ENCODE measurements at places on chromosomes 16 and 17.

- DNase-seq, result no peak
Observed at GRCh38 chr17:77326636-77327035, 185.9 kb downstream of the SEC14L1 start.

DNA sequence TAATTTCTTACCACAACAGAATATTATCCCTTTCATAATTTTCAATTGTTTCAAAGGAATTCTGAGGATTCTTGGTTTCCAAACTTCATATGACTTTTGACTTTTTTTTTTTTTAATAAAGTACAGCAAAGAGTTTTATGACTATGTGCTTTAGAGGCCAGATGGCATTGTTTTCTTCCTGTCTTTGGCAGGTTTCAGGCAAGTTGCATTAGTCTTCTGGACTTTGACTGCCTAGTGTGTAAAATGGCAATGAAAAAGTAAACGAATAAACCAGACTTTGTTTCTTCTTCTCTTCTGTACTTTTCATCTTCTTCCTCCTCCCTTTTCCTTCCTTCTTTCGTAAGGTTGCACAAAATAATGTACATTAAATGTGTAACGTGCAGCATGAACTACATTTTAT, 172.6 kb upstream of the RBFOX1 start:
- no peak for DNase-seq

DNA sequence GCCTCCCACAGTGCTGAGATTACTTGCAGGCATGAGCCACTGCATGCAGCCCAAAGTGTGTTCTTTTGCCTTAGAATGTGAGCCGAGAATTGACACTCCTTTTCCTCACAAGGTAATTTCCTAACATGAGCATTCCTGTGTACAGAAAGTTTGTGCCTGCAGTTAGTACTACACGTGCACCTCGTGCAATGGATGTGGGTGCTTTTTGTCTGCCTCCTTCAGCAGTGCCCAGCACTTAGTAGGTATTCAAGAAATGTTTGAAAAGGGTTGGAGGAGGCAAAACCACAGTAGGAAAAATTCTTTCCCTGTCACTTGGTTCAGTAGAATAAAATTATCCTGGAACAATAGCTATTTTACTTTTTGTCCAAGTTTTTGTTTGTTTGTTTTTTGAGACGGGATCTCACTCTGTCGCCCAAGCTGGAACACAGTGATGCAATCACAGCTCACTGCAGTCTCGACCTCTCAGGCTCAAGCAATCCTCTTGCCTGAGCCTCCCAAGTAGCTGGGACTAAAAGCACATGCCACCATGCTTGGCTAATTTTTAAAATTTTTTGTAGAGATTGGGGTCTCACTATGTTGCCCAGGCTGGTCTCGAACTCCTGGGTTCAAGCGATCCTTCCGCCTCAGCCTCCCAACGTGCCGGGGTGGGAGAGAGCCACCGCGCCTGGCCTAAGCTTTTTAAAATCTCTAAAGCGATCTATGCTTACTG, 2.4 kb downstream of the NDE1 start:
- DNase-seq, result no peak

DNA sequence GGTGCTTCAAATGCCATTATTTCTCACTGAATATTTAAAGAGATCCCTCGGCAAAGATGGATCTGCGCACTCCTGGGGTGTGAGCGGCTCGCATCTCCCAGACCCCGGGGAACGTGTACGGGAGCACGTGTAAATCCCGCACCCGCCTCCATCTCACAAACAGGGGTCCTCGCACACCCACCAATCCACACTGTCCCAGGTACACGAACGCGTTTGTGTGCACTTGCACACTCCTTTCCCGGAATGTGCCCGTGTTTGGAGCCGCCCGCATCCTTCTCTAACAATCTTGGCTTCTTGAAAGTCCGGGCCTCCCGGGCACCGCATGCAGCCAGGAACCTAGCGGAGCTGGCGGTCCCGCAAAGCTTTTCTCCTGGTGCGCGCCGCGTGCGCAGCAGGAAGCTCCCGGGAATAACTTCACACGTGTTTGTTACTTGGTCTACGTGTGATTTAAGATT, 2.5 kb upstream of the SALL1 start:
- DNase-seq, result no peak

- no peak for DNase-seq
Observed at GRCh38 chr17:231966-232807, 50.7 kb upstream of the DOC2B start.

DNA sequence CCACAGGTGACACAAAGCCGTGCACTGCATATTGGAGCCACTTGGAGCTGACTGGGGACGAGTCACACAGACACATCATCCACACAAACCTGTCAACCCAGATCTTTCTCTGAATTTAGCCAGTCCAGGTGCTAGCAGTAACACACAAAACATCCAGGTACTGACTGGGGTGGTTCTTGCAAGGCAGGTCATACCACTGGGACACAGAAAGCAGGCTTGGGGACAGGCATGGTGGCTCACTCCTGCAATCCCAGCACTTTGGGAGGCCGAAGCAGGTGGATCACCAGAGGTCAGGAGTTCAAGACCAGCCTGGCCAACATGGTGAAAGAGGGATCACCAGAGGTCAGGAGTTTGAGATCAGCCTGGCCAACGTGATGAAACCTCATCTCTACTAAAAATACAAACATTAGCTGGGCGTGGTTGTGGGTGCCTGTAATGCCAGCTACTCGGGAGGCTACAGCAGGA, 14.9 kb downstream of the ENPP7 start:
- DNase-seq, result no peak

GRCh38 chr16:15604460-15605440, 38.2 kb downstream of the MARF1 start:
- no peak for DNase-seq

Data from stimulated activated CD4-positive, alpha-beta T cell treated with anti-CD3 and anti-CD28 coated beads, Interleukin-15, amount 100 ng/mL, for 1 hour (primary cell).